ENCODE measurements at places on chromosomes 16 and 17. TPM values are rescaled to one million over a fixed set of nuclear protein-coding genes. Genes with fewer than 3 reads are reported as not detected.

MYH8 gene
- not detected for total RNA-seq

APOH gene
- not detected for total RNA-seq

EVPLL gene
- total RNA-seq: not detected

MAP2K6 gene
- total RNA-seq: 0.72 TPM

MYO18A gene
- total RNA-seq: 91.5 TPM

CCL23 gene
- total RNA-seq: not detected

HLF gene
- total RNA-seq: not detected

CTRL gene
- total RNA-seq: 0.30 TPM

MT4 gene
- not detected for total RNA-seq

RNPS1 gene
- 45.6 TPM for total RNA-seq

TEX14 gene
- 0.03 TPM for total RNA-seq

NME4 gene
- 94.9 TPM for total RNA-seq

WDR90 gene
- total RNA-seq: 9.3 TPM

PPL gene
- 7.7 TPM for total RNA-seq

PTGES3L gene
- 0.23 TPM for total RNA-seq

RAB34 gene
- 104 TPM for total RNA-seq

TMEM98 gene
- 196 TPM for total RNA-seq

PIMREG gene
- total RNA-seq: 15.2 TPM

SLC39A11 gene
- total RNA-seq: 24.0 TPM

SNAI3 gene
- 0.23 TPM for total RNA-seq

SMIM36 gene
- total RNA-seq: not detected

HS3ST4 gene
- not detected for total RNA-seq

KRTAP1-5 gene
- 1.6 TPM for total RNA-seq

CNTNAP1 gene
- total RNA-seq: 112 TPM

HBA2 gene
- total RNA-seq: not detected

AIPL1 gene
- total RNA-seq: not detected

PYY gene
- not detected for total RNA-seq

NPIPA2 gene
- total RNA-seq: 0.69 TPM

EPX gene
- total RNA-seq: not detected

ASGR1 gene
- total RNA-seq: 0.26 TPM

GPR179 gene
- 0.10 TPM for total RNA-seq

AANAT gene
- total RNA-seq: not detected

SLC5A11 gene
- total RNA-seq: not detected

CHST6 gene
- 2.1 TPM for total RNA-seq

TPSD1 gene
- not detected for total RNA-seq

OR4D1 gene
- not detected for total RNA-seq

GAST gene
- not detected for total RNA-seq

C1QTNF8 gene
- 0.13 TPM for total RNA-seq

TVP23A gene
- not detected for total RNA-seq

GAS2L2 gene
- total RNA-seq: 0.07 TPM

MPV17L gene
- 0.78 TPM for total RNA-seq

TBC1D10B gene
- total RNA-seq: 42.3 TPM

GSE1 gene
- 29.8 TPM for total RNA-seq

GRAP gene
- 0.13 TPM for total RNA-seq

ADAP2 gene
- 3.3 TPM for total RNA-seq

PRR35 gene
- not detected for total RNA-seq

C17orf50 gene
- not detected for total RNA-seq

MT1M gene
- not detected for total RNA-seq

AATK gene
- 1.0 TPM for total RNA-seq

ANKFN1 gene
- total RNA-seq: 0.20 TPM

CCL14 gene
- not detected for total RNA-seq

SDR42E2 gene
- total RNA-seq: not detected

ITGAX gene
- total RNA-seq: not detected

CTF1 gene
- 4.0 TPM for total RNA-seq

KCTD19 gene
- total RNA-seq: under 0.01 TPM

PRSS21 gene
- total RNA-seq: 0.23 TPM

ALOX12 gene
- total RNA-seq: not detected

KRT25 gene
- total RNA-seq: not detected

All from smooth muscle cell of the pulmonary artery (primary cell).